ENCODE measurements at places on chromosomes 16 and 17.
A peak's percentile ranks its signal among the peaks of the same experiment; 100 is the strongest.

DNA sequence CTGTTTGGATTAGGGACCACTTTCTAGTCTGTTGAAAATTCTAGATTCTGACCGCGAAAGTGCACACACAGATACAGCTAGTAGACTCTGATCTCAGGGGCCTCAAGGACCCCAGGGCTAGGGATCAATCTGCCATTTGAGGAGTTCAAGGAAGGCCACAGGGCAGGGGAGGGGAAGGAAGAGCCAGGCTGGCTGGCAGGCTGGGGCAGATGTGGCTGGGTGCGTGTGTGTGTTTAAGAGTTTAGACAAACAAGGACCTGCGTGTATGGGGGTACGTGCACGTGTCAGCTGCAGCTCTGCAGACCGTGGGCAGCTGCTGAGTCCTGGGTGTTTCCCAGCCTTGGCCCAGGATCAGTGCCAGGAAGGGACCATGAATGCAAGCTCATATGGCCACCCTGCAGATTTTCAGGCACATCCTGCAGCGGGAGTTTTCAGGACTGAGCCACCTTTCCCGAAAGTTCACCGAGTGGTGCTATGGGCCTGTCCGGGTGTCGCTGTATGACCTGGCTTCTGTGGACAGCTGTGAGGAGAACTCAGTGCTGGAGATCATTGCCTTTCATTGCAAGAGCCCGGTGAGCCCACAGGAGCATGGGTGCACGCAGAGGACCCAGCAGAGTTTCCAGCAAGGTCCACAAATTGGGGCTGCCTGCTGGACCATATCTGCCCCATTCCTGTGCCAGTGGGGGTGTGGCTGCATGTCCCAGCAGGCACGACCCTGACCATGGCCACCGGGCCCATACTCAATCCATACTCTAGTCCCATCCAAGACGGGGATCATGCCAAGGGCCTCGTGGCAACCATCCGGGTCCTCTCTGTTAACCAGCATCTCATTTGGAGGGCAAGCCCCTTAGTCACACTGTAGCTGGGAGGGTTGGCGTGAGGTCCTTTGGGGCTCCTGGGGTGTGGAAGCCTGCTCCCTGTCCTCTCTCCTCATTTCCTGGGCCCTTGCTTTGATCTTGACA is 10.6 kb downstream of the TRPV2 start:
- DNase-seq, result no peak

DNA sequence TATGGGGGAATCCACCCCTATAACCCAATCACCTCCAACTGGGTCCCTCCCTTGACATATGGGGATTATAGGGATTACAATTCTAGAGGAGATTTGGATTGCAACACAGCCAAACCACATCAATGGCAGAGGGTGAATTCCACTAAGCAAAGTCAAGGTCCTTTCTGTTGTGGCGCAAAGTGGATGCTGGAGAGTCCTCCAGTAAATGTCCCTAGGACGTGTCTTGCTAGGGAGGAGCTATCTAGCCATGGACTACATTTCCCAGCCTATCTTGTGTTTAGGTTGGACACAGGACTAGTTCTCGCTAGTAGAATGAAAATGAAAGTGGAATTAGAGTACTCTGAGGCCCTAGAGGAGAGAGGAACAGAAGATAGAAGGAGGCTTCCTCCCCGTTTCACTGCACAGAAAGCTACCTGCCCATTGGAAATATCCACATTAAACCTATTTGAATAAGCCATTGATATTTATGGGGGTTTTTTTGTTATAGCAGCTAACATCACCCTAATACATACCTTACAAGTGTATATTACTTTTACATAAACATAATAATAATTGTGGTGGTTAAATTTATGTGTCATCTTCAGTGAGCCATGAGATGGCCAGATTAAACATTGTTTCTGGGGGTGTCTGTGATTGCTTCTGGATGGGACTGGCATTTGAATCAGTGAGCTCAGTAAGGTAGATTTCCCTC is 56.7 kb upstream of the ERCC4 start:
- DNase-seq, result no peak

- DNase-seq, result no peak
These were observed 116.5 kb downstream of the SOCS1 start for GRCh38 chr16:11139326-11140097.

DNA sequence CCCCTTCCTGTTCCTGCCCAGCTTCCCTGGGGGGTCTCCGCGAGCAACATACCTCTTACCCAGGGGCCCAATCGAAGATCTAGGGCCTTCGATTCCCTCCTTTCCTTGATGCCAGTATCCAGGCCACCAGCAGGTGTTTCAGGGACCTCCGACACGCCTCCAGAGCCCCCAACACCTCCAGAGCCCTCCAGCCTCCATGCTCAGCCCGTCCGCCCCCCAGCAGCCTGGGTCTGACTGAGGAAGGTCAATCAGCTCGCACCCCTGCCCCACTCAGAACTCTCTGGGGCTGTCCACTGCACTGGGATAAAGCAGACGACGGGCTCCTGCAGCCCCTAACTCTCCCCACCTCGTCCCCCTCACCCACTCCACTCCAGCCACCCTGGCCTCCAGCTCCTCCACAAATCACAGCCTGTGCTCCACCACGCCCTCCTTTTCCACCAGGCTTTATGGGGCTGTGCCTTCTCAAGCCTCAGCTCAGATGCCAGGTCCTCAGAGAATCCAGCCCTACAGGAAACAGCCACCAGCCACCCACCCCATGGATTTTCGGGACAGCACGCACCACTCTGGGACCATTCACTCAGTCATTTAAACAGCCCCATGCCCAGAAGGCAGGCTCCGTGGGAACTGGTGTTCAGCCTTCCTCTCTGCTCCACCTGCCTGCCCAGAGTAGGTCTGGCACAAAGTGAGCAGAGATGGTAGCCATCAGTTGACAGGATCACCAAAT is 247.1 kb downstream of the RBFOX3 start:
- no peak for DNase-seq

DNA sequence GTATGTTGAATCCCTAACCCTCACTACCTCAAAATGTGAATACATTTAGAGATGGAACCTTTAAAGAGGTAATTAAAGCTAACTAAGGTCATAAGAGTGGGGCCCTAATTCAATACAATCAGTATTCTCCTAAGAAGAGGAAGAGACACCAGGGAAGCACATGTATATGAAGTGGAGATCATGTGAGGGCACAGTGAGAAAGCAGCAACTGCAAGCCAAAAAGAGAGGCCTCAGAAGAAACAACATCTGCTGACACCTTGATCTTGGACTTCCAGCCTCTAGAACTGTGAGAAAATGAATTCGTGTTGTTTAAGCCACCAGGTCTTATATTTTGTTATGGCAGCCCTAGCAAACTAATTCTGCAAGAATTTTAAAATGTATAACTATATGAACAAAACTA is 13.2 kb upstream of the SLFN5 start:
- no peak for DNase-seq

DNA sequence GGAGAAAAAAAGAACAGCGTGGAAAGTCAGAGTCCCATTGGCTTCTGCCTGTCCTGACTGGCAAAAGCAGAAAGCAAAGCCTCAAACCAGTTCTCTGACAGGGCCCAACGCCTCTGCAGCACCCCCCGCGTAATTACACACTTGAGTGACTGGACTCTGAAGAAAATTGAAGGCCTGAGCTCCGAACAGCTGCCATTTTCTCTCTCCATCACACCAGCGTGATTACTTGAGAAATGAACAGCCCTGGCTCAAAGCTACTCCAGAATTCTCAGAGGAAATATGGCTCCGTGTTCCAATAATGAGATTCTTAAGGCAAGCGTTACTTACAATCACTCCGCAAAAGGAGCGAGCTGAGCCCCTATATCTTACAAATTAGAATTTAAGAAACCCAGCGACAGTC is 142.7 kb upstream of the C17orf78 start:
- DNase-seq, result no peak

DNA sequence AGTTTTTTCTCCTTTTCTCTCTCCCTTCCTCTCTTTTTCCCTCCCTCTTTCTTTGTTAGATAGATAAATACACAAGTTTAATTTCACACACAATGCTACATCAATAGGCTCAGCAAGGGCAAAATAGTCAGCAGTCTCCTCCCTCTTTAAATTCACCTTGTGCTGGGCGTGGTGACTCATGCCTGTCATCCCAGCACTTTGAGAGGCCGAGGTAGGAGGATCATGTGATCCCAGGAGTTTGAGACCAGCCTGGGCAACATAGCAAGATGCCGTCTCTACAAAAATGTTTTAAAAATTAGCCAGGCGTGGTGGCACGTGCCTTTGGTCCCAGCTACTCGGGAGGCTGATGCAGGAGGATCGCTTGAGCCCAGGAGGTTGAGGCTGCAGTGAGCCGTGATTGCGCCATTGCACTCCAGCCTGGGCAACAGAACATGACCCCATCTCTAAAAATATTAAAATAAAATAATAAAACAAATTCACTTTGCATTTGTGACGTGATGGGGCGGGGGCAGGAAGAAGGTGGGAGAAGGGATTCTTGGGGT is 27.4 kb downstream of the IL21R start:
- DNase-seq, result no peak

DNA sequence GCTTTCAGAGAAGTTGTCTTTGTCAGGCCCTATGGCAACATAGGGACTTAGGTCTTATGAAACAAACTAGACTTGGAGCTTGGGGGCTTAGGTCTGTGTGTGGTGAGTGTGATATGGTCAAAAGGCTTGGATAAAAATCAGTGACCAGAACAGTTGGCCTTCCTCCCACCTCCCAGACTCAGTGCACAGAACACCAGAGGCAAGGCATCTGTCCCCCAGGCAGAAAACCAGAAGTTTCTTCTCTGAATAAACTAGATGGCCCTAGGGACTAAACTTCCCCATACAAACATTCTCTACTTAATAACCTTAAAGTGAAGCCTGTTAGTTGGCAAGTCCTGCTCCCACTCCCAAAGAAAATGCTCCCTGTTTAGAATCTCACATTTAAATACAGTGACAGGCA is 39.2 kb upstream of the PMFBP1 start:
- DNase-seq, result no peak

- DNase-seq, result no peak
These were observed 39.8 kb upstream of the RASD1 start for GRCh38 chr17:17535957-17536356.

- peak; percentile 46 for DNase-seq
These were observed at the start of gene SETD6 for GRCh38 chr16:58515125-58515870. Gene SETD6, plus strand, starts transcription at chr16:58515517. Its CDS starts 21 bp downstream, at chr16:58515538.

DNA sequence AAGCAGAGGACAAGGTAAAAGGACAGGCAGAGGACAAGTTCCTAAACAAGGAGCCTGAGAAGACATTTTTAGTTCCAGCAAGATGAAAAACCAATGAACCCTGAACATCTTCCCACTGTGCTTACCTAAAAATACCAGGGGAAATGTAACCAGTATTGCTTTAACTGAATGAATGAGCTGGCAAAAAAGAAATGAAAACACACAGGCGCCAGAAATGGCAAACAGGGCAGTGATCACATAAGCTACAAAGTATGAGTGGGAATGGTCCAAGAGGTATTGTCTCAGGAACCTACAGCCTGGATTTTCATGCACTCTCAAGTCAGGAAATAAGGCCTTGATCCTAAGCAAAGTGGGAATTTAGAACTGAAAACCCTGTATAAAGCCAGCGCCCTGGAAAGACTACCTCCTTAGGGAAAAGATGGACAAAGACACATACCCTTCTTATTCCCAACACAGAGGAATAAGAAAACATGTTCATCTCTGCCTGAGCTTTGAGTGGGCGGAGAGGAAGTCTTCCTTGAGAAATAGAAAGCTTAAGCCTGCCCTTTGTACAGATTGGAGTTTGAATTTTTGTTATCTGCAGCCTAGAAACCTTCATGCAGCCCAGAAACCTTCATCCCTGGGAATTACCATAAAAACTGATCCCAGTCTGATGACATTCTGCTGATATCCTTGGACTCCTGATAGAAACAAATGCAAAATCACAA is 2.1 kb downstream of the CMTM2 start:
- no peak for DNase-seq

GRCh38 chr17:77190576-77190975 is 49.8 kb downstream of the SEC14L1 start:
- DNase-seq, result no peak

- DNase-seq, result no peak
These were observed 5.2 kb downstream of the ITPRIPL2 start for GRCh38 chr16:19118938-19119431.

GRCh38 chr17:58002973-58003372 is 4.1 kb downstream of the SRSF1 start:
- DNase-seq, result no peak

- DNase-seq, result no peak
These were observed 83.0 kb downstream of the WWP2 start for GRCh38 chr16:69845181-69845580.

DNA sequence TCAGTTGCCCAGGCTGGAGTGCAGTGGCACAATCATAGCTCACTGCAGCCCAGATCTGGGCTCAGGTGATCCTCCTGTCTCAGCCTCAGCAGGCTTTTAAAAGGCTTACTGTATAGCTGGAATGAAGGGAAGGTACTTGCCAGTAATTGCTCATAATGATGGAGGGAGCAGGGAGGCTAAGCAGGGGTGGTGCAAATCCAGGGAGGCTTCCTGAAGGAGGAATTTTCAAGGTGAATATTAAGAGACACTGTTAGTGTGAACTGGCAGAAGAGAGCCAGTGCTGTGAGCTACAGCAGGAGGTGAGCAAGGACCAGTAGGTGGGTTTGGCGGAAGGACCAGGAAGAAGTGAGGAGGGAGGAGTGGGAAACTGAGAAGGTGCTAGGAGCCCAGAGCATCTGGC is 24.7 kb downstream of the CRHR1 start:
- no peak for DNase-seq

GRCh38 chr16:2927010-2927646 is 15.4 kb downstream of the FLYWCH1 start:
- peak; percentile 79 for DNase-seq

- no peak for DNase-seq
These were observed 82.2 kb upstream of the ARL4D start for GRCh38 chr17:43316522-43317142.

- no peak for DNase-seq
These were observed 19.2 kb upstream of the MRPS23 start for GRCh38 chr17:57868910-57869616.

- DNase-seq, result no peak
These were observed 13.2 kb downstream of the PRKCB start for GRCh38 chr16:23848958-23849357.

DNA sequence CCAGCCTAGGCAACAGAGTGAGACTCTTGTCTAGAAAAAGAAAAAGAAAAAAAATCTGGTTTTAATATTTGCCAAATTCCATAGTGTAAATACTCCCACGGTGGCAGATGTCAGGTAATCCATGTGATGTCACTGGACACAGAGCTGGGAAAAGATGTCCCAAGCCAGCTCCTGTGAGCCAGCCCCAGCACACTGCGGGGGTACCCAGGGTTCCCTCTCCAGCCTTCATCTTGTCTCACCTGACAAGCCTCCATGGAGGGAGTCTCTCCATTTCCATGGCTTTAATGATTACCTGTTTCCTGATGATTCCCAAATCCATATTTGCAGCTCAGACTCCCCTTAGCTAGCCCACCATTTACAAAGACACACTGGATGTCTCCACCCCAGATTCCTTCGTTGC is 4.6 kb downstream of the CD300LB start:
- no peak for DNase-seq

- DNase-seq, result no peak
These were observed 15.9 kb upstream of the CLEC18C start for GRCh38 chr16:70157477-70158260.

- DNase-seq, result no peak
These were observed 41.5 kb downstream of the AIPL1 start for GRCh38 chr17:6393351-6393952.

- DNase-seq, result no peak
These were observed 8.2 kb downstream of the PSMD7 start for GRCh38 chr16:74304835-74305176.

- DNase-seq, result no peak
These were observed 17.1 kb downstream of the CUEDC1 start for GRCh38 chr17:57938061-57938502.

All from activated naive CD4-positive, alpha-beta T cell (primary cell).